Ovary (tissue), 10 donors: ENCODE measurements at places on chromosomes 11 and 22. TPM values are rescaled to one million over a fixed set of nuclear protein-coding genes. Genes with fewer than 3 reads are reported as not detected.

Gene PHF21B
- 7.3 TPM for total RNA-seq

Gene SYT8
- total RNA-seq, result not detected

Gene OR2D2
- not detected for total RNA-seq

Gene PIH1D2
- 0.83 TPM for total RNA-seq

Gene TRIM64C
- not detected for total RNA-seq

Gene MALAT1
- 11,636 TPM for total RNA-seq

Gene CASP12
- total RNA-seq, result 12.0 TPM

Gene SLC22A8
- total RNA-seq, result not detected

Gene NXPE4
- not detected for total RNA-seq

Gene DDTL
- not detected for total RNA-seq

Gene TOM1
- 48.9 TPM for total RNA-seq

Gene KCNQ1OT1
- total RNA-seq, result 11.5 TPM

Gene KRTAP5-9
- 0.46 TPM for total RNA-seq

Gene SUSD2
- total RNA-seq, result 2.8 TPM

Gene ZP1
- not detected for total RNA-seq

Gene NCF4
- 6.7 TPM for total RNA-seq

Gene FAM181B
- 1.1 TPM for total RNA-seq

Gene PTGDR2
- not detected for total RNA-seq

Gene MTMR2
- 26.1 TPM for total RNA-seq

Gene OR10AG1
- not detected for total RNA-seq

GRCh38 chr11:114057605-114058004, 1.9 kb upstream of the ZBTB16 start:
- DNase-seq, result no peak

- peak; percentile 11 for DNase-seq
Measured at GRCh38 chr22:21443735-21444421, 23.3 kb upstream of the TMEM191C start.

GRCh38 chr11:112163875-112164685, at the start of gene IL18:
TSS of gene IL18 (minus strand) at chr11:112164094. CDS start at chr11:112155053, 9,041 bp downstream.
- DNase-seq, result no peak

GRCh38 chr11:78660471-78660870, 85.8 kb upstream of the NARS2 start:
- DNase-seq, result no peak

GRCh38 chr11:70220136-70220535, 17.0 kb downstream of the FADD start:
- DNase-seq, result no peak

GRCh38 chr22:27306771-27307170, 494.8 kb downstream of the MN1 start:
- DNase-seq, result no peak

DNA sequence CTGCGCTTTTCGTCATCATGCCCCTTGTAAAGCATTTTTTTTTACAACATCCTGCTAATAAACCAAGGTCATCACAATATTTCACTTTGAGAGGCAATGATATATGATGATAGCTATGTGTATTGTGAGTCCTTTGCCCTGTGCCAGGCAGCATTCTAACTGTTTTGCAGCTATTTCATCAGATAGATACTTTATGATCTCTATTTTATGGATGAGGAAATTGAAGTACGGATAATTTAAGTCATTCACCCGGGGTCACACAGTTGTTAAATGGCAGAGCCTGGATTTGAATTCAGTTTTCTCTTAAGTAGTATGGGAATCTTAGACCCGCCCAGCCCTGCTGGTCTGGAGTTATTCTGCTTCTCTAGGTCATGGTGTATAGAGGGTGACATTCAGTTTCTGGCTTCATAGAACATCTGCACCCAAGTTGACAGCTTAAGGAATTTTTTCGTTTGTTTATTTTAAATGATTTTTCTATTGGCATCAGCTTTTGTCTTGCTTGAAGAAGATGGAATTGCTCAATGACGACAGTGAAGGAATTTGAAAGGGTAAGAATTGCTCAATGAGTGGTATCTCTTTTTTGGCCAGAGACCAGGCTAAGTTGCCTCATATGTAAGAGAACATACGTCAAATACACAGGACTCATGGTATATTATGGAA, 926 bp downstream of the PRR5L start:
- DNase-seq, result no peak

DNA sequence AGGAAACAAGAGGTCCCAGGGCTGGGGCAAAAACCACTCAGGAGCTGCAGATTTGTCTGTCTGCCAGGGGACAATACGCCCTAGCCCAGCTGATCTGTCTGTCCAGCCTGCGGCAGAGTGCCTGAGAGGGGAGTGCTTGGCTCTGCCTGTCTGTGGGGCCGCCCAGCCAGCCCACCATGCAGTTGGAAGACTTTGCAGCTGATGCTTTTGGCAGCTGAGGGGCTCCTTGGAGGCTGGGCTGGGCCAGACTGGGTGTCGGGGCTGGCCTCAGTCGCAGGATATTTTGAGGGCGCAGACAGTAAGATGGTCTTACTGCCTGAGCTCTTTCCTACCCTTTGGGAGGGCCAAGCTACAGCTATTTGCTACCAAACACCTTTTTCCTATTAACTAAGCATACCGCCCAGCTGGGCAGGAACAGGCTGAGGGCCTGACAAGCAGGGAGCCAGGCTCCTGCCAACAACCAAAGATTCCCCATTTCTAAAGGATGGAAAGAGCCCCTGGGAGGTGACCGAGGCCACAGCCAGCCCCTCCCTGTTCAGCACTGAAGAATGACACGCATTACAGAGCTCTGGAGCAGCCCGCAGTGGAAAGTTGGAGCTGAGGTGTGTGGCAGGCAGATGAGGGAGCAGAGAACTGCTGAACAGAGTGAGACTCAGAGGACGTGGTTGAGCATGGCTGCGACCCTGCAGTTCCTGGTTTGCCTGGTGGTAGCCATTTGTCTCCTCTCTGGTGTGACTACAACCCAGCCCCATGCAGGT, at the start of gene FAM180B:
Gene FAM180B (plus strand): TSS at position 581 of the 758 bp plus-strand sequence. CDS start 91 bp downstream, at position 672.
- DNase-seq, result no peak

GRCh38 chr11:37182031-37182430, 584.0 kb upstream of the RAG2 start:
- no peak for DNase-seq

DNA sequence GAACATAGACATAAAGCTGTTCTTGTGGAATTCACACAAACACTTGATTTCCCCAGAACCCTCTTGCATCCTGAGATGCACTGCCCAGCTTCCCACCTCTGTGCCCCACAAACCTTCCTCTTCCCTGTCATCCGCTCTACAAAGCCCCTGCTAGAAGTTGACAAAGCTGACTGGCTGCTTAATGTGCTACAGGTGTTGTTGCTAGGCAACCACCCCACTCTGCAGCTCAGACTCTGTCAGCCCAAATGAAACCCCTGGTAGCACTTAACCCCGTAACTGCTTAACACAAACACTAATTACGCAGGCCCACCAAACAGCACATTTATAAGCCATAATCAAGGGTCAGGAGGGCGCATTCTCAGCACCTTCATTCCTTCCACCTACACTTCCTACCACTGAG, 172.0 kb upstream of the CADM1 start:
- no peak for DNase-seq

GRCh38 chr11:61021661-61022212, 50.3 kb downstream of the CD6 start:
- no peak for DNase-seq

GRCh38 chr11:76284161-76284560, 77.9 kb upstream of the WNT11 start:
- no peak for DNase-seq

- DNase-seq, result no peak
Measured at GRCh38 chr11:108970221-108970991, 305.5 kb downstream of the DDX10 start.

DNA sequence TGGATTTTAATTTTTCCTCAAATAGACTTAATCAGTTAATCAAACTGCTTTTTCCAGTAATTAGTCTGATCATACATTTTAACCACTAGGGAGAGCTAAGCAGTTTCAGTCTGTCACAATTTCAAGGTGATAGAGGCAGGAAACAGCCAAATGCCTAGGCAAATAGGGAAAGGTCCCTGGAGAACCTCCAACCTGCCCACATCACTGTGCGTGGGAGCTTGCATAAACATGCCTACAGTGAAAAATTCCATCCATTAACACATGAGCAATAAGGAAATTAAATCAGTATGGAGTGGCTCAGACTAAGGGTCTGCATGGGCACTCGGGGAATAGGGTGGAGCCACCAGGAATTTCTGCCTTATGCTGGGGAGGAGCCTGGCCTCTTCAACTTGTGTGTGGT, 74.6 kb downstream of the AASDHPPT start:
- no peak for DNase-seq

GRCh38 chr11:126415128-126415527, 59.6 kb downstream of the ST3GAL4 start:
- peak; percentile 98 for DNase-seq

- no peak for DNase-seq
Measured at GRCh38 chr22:20584872-20585638, 77.6 kb downstream of the MED15 start.

DNA sequence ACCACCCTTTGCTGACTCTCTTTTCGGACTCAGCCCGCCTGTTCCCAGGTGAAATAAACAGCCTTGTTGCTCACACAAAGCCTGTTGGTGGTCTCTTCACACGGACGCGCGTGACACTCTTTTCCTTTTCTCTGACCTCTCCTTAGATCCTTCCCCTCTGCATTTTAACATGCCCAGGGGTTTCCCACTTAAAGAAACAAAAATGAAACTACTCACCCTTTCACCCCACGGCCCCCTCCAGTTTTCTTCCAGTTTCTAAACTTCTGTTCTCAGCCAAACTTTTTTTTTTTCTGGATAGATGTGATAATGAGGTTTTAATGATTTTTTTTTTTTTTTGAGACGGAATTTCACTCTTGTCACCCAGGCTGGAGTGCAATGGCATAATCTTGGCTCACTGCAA, 32.8 kb upstream of the NUP50 start:
- DNase-seq, result no peak

DNA sequence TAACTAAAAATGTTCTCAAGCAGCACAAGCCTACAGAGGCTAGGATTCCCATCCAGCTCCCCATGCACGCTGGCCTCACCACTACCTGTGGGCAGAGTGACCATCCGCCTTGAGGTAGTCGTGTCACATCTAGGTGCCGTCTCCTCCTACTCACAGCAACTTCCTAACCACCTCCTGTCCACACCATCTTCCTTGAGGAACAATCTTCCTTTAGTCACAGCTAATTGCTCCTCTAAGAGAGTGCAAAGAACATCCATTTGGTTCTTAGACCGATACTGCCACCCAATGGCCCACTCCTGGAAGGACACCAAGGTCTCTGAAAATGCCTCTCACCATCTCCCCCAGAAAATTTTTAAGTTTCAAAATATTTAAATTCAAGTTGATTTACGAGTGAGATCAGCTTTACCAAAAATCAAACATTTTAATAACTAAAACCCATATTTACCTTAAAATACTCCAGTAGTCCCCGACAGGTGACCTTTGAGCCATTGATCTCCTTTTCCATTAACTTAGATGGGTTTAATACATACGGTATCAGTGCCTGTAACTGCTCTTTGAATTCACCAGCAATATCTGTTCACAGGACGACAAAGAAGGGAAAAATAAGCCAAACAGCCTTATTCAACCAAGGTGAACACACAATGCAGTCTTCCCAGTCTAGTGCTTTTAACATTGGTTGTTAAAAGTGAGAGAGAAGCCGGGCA, 21.7 kb upstream of the PLAAT3 start:
- peak; percentile 72 for DNase-seq

DNA sequence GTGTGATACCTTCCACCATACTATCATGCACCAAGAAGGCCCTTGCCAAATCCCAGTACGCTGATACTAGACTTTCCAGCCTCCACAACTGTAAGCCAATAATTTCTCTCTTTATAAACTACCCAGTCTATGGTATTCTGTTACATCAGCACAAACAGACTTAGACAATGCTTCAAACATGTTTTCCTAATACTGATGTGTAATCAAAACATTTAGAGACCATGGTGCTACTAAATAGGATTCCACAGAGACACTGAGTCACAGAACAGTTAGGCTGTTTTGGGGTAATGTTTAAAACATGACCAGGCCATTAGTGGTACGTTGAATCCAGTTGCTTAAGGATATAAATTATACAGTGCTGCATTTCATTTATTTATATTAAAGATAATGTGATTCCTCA, 103.7 kb downstream of the PICALM start:
- DNase-seq, result no peak

DNA sequence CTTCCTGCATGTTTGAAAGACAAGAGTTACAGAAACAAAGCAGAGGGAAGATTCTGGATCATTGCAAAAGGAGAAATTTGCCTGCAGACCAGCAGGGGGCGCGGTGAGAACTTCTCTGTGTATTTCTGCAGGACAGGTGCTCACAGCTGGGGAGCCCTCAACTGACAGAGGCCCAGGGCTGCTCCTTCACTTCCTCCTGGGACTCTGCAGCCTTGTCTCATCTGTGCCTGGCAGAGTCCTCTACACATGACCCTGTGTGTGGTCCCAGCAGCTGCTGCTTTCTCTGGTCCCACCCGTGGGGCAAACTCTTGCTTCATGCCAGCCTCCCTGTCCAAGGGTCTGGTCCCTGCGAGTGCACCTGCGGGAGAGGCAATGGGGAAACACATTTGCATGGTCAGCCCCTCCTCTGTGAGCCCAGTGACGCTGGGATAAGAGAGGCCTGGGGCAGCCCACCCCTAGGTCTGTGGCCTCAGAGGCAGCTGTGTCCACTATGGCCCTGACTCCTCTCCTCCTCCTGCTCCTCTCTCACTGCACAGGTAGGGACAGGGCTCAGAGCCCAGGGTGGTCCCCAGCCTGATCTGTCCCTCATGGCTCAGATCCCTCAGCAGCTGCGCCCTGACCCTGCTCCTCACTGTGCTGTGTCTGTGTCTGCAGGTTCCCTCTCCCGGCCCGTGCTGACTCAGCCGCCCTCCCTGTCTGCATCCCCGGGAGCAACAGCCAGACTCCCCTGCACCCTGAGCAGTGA, 43.2 kb upstream of the VPREB1 start:
- peak; percentile 41 for DNase-seq

DNA sequence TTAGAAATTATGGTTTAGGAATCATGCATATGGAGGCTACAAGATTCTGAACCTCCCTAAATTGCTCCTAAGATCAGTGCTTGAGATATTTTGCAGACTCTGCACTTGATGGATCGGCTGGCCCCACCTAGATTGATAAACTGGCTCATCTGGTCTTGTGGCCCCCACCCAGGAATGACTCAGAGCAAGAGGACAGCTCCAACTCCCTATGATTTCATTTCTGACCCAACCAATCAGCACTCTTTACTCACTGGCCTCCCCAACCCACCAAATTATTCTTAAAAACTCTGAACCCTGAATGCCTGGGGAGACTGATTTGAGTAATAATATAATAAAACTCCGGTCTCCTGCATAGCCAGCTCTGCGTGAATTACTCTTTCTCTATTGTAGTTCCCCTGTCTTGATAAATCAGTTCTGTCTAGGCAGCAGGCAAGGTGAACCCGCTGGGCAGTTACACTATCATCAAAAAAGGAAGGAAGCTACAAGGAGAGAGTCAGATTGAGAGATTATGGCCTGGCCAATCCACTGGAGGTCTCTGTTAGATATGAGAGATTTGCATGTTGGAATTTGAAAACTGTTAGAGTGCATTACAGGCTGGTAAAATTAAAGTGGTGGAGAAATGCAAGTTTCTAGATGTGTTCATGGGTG, 245.8 kb downstream of the CSNK2A3 start:
- DNase-seq, result no peak
